T-helper 17 cell (primary cell): ENCODE measurements at places on chromosomes 1 and 21. TPM values are rescaled to one million over a fixed set of nuclear protein-coding genes. Genes with fewer than 3 reads are reported as not detected.

DNA sequence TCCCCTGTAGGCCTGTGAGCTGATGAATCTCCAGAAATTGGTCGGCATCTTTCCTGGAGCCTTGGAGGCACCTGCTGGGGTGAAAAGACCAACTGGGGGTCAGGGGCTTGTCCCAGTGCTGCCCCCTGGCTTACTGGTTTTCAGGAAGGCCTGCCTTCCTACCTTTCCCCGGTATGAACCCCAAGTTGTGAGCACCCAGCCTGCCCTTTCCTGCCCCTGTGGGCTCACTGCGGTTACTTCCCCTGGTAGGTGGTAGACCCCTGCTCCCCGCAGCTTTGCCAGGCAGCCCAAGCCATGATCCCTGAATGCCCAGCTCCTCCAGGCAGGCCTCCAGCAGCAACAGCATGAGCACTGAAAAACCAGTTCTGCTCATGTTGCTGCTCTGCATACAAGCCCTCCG, 10.2 kb downstream of the DMRTB1 start:
- DNase-seq, result no peak

GRCh38 chr1:171785766-171786165, 4.3 kb downstream of the METTL13 start:
- no peak for DNase-seq

DNA sequence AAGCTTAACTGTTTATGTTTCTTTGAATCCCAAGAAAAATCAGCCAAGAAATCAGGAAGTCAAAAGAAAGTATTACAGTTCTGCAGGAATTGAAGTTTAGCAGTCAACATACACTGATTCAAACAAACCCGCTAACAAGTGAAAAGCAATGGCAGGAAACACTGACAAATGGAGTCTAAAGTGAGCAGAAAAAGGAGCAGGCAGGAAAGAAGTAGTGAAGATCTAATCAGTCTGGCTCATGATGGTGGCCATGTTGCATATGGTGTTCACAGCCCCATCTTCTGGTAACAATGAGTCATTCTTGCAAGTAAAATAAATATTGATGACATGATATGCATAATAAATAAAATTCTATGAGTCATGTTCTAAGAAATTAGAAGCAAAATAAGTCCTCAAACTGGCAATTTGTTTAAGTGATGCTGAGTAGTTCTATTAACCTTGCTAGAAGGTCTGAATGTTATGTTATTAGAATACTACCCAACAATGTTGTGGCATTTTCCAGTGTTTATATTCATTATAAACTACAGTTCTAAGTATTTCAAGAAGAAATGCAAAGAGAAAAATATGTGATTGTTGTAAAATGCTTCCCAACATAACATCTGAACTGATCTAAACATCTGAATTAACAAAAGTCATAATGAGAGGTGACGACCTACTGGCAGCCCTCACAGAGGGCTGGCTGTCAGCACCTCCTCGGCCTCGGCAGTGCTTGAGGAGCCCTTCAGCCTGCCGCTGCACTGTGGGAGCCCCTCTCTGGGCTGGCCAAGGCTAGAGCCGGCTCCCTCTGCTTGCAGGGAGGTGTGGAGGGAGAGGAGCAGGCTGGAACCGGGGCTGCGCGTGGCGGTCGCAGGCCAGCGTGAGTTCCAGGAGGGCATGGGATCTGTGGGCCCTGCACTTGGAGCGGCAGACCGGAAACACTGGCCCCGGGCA, 5.7 kb upstream of the ACBD6 start:
- no peak for DNase-seq

DNA sequence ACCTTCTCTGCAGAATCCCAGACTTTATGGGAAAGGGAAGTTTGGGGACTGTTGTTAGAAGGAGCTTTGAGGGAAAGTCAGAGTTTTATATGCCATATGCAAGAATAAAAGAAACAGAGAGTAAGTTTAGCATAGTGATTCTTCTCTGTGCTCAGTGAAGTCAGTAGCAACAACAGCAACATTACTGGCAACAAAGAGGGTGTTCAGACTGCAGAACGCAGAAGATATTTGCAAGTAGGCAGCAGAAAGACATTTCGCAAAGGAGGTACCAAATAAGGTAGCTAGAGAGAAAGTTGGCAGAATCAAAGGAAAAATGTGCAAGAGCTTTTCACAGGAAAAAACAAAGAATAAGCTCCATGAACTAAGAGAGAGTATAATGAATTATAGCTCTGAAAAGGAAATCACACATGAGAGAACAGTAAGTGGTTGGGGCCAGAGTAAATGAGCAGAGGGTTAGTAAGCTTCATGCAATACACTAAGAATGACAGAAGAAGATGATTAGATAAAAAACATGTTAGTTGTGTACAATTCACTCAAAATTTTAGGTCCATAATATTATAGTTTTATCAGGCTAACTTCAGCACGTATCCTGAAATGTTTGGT, 98.1 kb downstream of the NEGR1 start:
- no peak for DNase-seq

DNA sequence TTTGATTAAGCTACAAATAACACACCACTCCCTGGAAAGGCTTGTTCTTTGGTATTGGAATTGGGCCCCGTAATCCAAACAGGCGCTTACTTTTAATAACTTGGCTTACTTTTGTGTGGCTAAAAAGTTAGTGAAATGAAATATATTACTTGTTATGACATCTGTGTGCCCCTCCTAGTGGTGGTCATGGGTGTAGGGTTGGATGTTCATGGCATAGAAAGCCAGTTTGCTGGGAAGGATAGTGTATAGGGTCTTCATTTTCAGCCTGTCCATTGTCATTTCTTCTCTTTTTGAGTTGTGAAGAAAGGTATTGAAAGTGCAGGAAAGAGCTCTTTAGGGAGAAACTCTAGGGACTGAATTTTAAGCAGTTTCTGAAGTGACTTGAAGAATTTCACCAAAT, 5.9 kb downstream of the CDC14A start:
- DNase-seq, result no peak

- no peak for DNase-seq
Measured at GRCh38 chr1:115829023-115829674, 11.8 kb downstream of the NHLH2 start.

- DNase-seq, result no peak
Measured at GRCh38 chr21:28454564-28455252, 538.0 kb downstream of the LTN1 start.

DNA sequence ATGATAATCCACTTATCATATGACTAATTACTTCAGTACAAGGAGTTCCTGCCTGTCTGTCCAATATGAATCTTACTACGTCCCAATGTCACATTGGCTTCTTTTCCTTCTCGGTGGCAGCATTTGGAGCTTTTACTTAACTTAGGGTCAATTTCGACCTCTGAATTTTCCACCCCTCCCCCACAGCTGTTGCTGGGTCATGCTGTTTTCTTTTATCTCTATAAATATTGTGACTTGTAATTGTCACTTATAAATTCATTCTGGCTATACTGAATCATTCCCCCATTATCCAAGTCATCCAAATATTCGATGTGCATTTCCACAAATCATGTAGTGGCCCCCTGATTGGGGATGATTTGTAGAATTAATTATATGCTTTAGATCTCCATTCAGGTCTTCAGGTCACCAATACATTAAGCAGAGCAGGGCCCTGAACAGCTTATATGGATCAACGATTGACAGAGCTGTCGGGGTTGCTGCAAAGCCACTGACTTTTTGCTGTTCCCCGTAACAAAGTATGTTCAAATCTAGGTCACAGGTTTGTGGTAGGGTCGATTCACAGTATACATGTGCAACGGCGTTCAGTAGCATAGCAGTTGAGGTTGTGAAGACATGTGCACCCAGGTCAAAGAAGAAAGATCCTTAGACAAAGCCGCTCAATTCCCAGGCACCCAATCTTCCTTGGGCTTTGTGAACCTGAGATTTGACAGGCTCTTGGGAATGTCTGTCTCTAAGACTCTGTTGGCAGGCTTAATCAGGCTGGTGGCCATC, 18.3 kb upstream of the RNU1-4 start:
- DNase-seq, result no peak

DNA sequence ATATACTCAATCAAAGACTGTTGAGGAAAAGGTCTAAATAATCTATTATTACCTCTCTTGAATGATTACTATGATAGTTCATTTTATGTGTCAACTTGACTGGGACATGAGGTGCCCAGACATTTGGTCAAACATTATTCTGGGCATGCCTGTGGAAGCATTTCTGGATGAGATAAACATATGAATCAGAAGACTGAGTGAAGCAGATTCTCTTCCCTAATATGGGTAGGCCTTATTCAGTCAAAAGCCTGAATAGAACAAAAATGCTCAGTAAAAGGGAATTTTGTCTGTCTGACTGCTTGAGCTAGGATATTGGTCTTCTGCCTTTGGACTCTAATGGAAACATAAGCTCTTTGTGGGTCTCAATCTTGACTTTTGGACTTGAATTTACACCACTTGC, 73.3 kb upstream of the SOX13 start:
- DNase-seq, result no peak

DNA sequence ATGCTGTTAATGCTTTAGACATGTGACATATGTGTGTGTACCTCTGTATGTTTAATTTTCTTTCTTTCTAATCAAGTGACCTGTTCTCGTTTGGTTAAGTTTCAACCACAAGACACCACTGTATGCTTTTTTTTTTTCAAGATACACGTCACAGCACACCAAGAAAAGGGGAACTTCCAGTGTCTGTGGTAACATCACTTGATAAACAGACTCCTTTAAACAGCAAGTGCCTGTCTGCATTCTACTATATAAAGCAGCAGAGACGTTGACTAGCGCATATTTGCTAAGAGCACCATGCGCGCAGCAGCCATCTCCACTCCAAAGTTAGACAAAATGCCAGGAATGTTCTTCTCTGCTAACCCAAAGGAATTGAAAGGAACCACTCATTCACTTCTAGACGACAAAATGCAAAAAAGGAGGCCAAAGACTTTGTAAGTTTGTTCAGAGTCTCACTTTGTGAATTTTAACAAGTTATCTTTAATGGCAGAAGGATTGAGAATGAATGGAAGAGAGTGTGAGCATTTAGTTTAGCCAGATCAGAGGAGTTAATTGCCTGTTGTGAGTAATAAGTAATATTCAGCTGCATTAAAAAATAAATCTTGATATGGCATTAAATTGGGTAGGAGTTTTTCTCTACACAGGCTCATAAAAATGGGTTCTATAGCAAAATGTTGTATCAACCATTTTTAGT, at the start of gene RGS1:
Gene RGS1, plus strand, starts transcription at position 275 of the 691 bp plus-strand sequence. Its CDS starts 20 bp downstream, at position 295.
- peak; percentile 30 for DNase-seq

GRCh38 chr1:84086189-84086588, 57.9 kb upstream of the PRKACB start:
- no peak for DNase-seq

DNA sequence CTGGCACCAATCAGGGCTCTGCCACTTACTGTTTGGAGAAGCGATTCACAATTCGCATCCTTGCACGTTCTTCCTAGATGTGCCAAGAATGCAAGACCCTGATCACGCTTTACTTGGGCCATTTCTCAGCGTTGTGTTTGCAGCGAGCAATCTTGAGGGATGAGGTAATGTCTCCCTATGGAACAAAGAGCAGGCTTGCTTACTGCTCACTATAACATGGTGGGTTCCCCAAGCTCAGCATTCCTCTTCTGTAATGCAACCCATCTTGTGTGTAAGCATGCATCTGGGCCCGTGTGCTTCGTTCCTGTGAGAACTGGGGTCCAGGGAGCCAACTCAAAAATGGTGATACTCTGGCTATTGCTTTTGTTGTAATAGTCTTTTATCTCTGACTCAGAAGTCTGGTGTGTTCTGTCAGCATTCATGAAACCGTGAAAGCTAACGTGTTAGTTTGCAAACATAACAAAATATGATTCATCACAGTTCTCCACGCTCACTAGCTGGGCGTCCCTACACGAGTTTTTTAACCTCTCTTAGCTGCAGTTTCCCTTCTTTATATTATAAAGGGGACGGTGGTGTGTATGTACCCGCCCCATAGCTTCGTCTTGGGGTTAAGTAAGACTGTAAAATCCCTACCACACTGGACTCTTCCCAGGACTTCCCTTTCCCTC, 33.3 kb downstream of the DNTTIP2 start:
- no peak for DNase-seq

Gene PLA2G2D
- total RNA-seq, result not detected

Gene TNFRSF4
- 94.7 TPM for total RNA-seq

Gene EVA1C
- total RNA-seq, result 21.9 TPM

Gene FAM131C
- not detected for total RNA-seq

Gene NAXE
- 32.0 TPM for total RNA-seq

Gene OR2AK2
- total RNA-seq, result 0.37 TPM

Gene HMGB4
- not detected for total RNA-seq

Gene SPATA46
- not detected for total RNA-seq
